ENCODE measurements at places on chromosomes 7 and 10. TPM values are rescaled to one million over a fixed set of nuclear protein-coding genes. Genes with fewer than 3 reads are reported as not detected.

The SPDYE1 gene
- not detected for total RNA-seq

The PDE1C gene
- 13.0 TPM for total RNA-seq

- no peak for DNase-seq
- H3K27me3 ChIP-seq: no peaks in the 10 kb centered on the region
- no peak overlapping the region for H3K27ac ChIP-seq
- no peaks in the 10 kb centered on the region for H3K4me1 ChIP-seq
- H3K4me3 ChIP-seq: no peak overlapping the region
- no peaks in the 10 kb centered on the region for H3K36me3 ChIP-seq
Measured at GRCh38 chr7:4023502-4023901, 658.6 kb upstream of the FOXK1 start.

DNA sequence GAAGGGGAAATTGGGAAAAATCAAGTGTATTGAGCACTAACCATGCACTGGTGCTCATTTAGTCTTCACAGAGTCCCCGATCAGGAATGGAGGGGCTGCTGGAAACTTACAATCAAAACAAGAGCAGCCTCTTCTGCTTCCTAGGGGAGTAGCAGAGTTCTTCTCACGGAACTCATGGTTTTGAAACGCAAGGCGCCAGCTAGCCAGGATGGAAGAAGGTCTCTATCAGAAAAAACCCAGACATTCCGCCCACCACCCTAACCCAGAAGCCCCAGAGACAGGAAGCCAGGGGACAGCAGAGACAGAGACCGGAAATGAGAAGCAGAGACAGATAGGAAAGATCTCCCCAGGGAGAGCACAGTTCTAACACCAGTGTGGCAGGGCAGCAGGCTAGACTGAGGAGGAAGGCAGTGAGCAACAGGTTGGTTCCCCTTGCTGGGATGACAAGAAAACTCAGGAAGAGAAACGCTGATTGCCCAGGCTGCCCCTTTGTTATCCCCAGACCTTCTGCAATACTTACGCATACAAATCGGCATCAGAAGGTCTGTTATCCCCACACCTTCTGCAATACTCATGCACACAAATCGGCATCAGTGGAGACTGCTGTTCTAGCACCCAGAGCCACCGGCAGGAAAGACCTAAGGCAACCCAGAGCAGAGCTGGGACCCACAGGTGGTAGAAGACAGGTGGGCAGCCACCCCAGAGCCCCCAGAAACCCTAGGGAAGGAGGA, 99.2 kb downstream of the CPXM2 start:
- no peaks in the 10 kb centered on the region for H3K36me3 ChIP-seq
- no peak for DNase-seq
- no peak overlapping the region for H3K4me3 ChIP-seq
- H3K27ac ChIP-seq: no peak overlapping the region
- H3K27me3 ChIP-seq: no peaks in the 10 kb centered on the region

DNA sequence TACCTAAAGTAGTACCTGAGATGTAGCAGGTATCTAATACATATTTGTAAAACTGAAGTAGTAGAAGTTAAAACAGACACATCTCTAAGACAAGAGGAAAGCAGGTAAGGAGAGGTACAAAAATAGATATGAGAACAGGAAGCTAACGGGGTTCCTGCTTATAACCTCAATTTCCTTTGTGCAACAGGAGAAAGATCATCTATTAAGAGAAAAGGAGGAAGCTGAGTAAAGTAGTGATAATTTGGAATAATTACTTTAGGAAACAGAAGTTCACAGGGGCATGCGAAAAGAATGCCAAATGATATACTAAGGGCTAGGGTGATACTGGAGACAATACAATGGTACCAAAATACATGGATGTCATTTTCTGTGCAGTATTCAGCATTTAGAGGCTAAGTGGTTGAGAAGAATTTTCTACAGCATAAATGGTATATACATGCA, 108.7 kb downstream of the NRBF2 start:
- H3K36me3 ChIP-seq: no peaks in the 10 kb centered on the region
- no peak for DNase-seq
- no peak overlapping the region for H3K4me3 ChIP-seq
- H3K27ac ChIP-seq: no peak overlapping the region
- H3K27me3 ChIP-seq: no peaks in the 10 kb centered on the region

- no peaks in the 10 kb centered on the region for H3K36me3 ChIP-seq
- H3K27me3 ChIP-seq: no peaks in the 10 kb centered on the region
- H3K27ac ChIP-seq: no peak overlapping the region
- H3K4me1 ChIP-seq: no peaks in the 10 kb centered on the region
- H3K4me3 ChIP-seq: no peak overlapping the region
- DNase-seq: no peak
Measured at GRCh38 chr10:75682649-75683557, 251.5 kb downstream of the LRMDA start.

GRCh38 chr10:84196083-84196482, 1.7 kb downstream of the CDHR1 start:
- H3K36me3 ChIP-seq: no peaks in the 10 kb centered on the region
- H3K27me3 ChIP-seq: peaks cover 40% of the 10 kb centered on the region
- H3K4me1 ChIP-seq: peaks cover 5% of the 10 kb centered on the region
- no peak overlapping the region for H3K27ac ChIP-seq

DNA sequence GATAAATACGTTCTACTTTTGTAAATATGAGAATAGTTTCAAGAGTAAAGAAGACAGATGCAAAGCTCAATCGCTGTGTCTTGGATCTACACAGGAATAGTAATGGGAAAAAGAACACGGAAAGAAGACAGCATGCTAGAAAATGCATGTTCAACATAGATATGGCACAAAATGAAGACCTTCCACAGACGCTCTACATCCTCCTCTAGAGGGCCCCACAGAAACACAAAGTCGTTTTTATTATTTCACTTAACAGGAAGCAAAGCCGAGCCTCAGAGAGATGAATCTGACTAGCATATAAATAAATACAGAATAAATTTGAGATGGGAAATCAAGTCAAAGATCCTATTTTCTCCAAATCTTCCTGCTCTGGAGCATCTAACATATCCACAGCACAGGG, 292.6 kb downstream of the PARD3 start:
- no peak overlapping the region for H3K27ac ChIP-seq
- H3K36me3 ChIP-seq: no peaks in the 10 kb centered on the region
- no peak for DNase-seq
- H3K4me1 ChIP-seq: peaks cover 13% of the 10 kb centered on the region
- H3K27me3 ChIP-seq: no peaks in the 10 kb centered on the region
- H3K4me3 ChIP-seq: no peak overlapping the region

DNA sequence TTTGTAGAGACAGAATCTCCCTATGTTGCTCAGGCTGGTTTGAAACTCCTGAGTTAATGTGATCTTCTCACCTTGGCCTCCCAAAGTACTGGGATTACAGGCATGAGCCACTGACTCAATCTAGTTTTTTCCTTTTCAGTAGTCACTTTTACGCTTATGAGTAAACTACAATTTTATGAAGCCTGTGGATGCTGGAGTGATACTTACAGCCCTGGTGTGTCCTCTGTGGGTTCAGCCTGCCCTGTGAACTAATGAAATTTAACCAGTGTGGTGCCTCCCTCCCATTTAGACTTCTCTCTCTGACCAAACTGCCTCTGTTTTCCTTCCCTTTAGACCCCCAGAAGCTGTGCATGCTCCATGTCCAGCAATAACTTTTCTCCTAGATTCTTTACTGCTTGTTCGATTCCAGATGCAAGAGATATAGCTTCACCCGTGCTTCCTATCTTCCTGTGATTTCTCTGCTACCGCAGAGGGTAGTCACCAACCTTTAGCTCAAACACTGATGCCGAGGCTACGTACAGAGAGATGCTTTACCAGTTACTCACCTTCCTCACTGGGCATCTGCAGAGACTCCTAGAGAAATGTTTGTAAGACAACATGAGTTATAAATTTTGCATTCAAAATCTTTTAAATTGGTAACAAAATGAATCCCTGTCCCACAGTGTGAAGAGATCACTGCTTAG, 90.8 kb downstream of the KIAA1217 start:
- DNase-seq: no peak
- H3K36me3 ChIP-seq: no peaks in the 10 kb centered on the region
- no peak overlapping the region for H3K27ac ChIP-seq
